ENCODE measurements at places on chromosomes 4 and X.

DNA sequence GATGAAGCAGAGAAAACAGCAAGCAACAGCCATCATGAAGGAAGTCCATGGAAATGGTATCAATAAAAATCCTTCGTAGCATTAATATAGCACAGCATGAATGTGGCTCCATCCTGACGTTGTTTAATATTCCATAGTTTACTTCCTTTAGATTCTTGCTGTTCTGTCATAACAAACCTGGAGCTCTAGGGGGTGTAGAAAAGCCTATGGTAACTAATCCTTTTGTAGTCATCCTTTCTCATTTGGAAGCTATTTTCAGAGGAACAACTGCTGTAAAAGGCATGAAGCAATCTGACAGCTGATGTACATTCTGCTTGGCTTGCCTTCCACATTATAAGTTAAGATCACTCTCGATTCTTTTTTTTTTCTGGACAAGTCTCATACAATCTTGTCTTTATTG is 914 bp downstream of the MYOZ2 start:
- no peak for DNase-seq

GRCh38 chr4:16670727-16671126 is 227.7 kb downstream of the LDB2 start:
- DNase-seq, result no peak

- no peak for DNase-seq
Observed at GRCh38 chr4:168433571-168433970, 46.7 kb downstream of the DDX60L start.

GRCh38 chrX:1719270-1719669 is 104.4 kb downstream of the ASMT start:
- no peak for DNase-seq

GRCh38 chrX:34918091-34918736 is 24.4 kb upstream of the FAM47B start:
- no peak for DNase-seq

- no peak for DNase-seq
Observed at GRCh38 chrX:82362550-82362949, 1145.5 kb upstream of the POU3F4 start.

DNA sequence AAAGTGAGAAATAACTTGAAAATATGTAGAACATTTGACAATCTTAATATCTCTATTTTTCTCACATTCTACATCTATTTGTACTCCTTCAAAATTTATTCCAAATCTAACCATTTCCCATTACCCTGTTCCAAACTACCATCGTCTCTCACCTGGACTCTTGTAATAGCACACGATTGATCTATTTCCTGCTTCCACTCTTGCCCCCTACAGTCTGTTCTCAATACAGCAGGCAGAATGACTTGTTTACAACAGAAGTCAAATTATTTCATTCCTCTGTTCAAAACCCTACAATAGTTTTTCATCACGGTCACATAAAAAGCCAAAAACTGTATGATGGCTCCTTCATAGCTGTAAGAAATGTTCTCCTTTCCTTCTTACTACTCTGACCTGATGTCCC is 21.1 kb upstream of the LUZP4 start:
- DNase-seq, result no peak

- DNase-seq, result no peak
Observed at GRCh38 chr4:123599920-123600810, 203.6 kb downstream of the SPRY1 start.

- no peak for DNase-seq
Observed at GRCh38 chrX:119989905-119990555, 46.5 kb upstream of the NKAP start.

GRCh38 chr4:107072836-107073736 is 37.0 kb upstream of the DKK2 start:
- DNase-seq, result no peak

DNA sequence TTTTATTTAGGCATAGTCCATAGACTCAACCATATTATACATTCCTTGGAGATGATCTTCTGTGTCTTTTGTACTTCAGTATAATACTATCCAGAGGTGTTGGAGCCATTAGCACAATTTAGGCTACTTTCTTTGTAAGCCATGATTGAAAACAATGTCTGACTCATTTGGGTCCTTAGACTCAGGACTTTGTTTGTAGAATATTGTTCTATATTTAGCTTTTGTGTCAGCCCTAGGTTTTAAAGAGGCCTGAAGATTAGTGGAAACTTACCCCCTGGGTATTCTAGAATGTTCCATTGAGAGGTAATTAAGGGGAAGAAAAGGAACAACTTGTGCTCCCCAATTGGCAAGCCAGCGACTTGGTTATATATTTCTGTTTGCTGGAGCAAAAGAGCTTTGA is 145.2 kb upstream of the SCML1 start:
- DNase-seq, result no peak

- no peak for DNase-seq
Observed at GRCh38 chr4:153024466-153024865, 88.3 kb downstream of the FHDC1 start.

- no peak for DNase-seq
Observed at GRCh38 chrX:153413731-153414130, 2.5 kb downstream of the ZFP92 start.

DNA sequence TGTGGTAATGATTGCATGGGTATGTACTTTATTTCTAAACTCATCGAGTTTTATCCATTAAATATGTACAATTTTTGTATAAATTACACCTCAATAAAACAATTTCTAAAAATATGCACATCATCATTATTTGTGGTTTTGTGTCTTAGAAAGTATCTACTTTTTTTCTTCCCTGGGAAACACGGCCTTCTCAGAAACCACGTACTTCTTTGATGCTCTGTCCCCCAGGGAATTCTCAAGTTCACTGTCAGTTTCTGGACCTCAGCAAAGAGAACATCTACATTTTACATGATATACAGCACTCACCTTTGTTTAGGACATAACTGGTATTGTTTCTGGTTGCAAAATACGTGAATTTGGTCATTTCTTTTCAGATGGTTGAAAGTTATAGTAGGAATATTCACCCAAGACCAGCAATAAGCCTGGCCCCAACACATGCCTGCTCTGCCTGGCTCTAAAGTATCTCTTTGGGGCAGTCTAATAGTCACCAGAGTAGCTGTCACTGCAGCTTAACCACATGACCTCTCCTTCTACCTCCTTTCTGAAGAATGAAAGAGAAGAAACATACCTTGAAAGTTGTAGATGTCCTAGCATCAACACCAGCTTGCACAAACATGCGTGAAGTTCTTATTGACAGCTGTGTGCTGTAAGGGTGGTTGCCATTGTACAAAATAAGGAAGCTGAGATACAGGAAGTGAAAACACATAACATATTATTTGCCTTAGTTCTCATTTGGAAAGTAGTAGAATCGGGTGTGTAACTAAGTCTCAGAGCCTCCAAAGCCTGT is 48.4 kb upstream of the SPANXN4 start:
- DNase-seq, result no peak
